Renal pelvis (tissue), 12 donors: ENCODE measurements at places on chromosomes 16 and 17.

GRCh38 chr16:11743308-11744074 lies 834 bp upstream of the TXNDC11 start:
- DNase-seq, result no peak

GRCh38 chr17:33902901-33903449 lies 352.1 kb upstream of the CCL2 start:
- peak; percentile 42 for DNase-seq

- DNase-seq, result peak; percentile 40
Measured at GRCh38 chr16:19375561-19376158, 42.0 kb upstream of the TMC5 start.

GRCh38 chr17:81129289-81129688 lies 36.0 kb upstream of the PVALEF start:
- no peak for DNase-seq

GRCh38 chr17:31535581-31535981 lies 144.1 kb downstream of the RAB11FIP4 start:
- DNase-seq, result no peak

DNA sequence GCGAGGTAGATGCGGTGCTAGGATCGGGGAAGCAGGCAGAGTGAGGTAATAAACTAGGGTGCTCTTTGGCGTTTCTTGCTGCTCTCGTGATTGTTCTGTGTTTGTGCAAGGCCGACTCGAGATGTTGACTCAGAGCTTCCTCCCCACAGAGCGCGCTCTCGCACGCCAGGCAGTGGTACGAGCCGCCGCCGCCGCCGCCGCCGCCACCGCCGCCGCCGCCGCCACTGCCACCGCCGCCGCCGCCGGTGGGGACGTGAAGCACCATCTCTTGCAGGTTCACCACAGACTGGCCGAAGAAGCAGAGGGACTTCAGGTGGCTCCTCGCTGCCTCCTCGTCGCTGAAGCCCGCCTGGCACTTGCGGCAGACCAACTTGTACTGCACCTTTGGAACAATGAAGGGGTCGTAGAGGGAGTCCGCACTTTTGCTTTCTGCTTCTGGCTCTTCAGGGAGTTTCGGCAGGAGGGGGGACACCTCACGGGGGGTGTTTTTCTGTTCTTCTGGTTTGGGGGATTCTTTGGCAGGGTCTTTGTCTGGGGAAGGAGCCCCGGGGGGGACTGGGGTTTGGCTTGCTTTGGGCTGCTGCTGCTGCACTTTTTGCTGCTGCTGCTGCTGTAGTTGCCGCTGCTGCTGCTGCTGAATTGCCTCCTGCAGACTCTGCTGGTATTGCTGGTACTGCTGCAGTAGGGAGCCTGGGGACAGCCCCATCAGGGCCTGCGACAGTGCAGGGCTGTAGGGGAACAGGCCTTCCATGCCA lies 260.2 kb downstream of the ZFHX3 start:
- peak; percentile 60 for DNase-seq

DNA sequence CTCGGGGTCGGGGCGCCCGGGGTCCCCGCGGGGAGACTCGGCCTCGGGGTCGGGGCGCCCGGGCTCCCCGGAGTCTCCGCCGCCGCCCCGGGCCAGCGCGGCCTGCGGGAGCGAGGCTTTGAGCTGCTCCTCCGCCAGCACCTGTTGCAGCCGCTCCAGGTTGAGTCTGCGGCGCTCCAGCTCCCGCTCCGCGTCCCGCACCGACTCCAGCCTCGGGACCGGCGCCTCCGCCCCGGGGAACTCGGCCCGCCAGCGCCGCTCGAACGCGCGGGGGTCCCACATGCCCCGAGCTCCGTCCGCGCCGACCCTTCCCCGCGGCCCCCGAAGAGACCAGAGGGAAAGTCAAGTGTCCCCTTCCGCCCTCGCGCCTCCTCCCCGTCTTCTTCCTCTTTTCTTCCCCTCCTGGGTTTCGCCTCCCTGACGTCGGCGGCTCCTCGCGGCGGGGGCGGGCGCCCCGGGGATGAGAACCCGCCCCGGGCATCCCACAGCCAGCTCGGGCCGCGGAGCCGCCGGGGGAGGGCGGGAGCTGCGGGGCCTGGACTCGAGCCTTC lies 40.8 kb upstream of the BHLHA9 start:
- DNase-seq, result no peak

DNA sequence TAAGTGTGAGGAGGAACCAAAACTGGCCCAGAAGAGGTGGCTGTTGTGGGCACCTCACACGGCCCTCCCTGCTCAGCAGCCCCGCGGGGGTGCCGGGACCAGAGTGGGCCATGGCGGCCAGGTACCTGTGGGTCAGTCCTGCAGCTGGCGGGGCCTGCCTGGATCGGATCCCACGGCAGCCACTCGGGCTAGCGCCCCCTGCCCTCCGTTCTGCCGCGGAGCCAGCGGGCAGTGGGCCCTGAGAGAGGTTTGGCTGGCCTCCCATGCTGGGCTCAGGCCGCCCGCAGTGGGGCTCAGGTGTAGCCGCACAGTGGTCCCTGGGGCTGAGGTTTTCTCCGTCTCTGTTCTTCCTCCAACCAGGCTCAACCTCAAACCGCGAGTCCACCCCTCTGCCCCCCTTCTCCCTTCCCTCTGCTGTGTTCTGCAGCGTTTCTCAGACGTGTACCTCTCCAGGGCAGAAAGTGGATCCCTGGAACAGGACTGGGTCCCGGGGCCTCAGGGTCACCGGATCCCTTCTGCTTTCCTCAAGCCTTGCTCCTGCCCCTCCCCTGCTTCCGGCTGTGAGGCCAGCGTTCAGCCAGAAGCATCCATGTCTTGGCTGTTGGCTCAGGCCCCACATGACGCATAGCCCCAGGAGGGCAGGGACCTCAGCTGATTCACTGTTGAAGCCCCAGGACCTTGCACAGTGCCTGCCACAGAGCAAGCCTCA lies 28.6 kb upstream of the ITGA3 start:
- DNase-seq, result no peak

GRCh38 chr16:75801307-75801706 lies 75.0 kb upstream of the CPHXL start:
- DNase-seq, result no peak

- no peak for DNase-seq
Measured at GRCh38 chr17:13626703-13627102, 25.0 kb upstream of the HS3ST3A1 start.

DNA sequence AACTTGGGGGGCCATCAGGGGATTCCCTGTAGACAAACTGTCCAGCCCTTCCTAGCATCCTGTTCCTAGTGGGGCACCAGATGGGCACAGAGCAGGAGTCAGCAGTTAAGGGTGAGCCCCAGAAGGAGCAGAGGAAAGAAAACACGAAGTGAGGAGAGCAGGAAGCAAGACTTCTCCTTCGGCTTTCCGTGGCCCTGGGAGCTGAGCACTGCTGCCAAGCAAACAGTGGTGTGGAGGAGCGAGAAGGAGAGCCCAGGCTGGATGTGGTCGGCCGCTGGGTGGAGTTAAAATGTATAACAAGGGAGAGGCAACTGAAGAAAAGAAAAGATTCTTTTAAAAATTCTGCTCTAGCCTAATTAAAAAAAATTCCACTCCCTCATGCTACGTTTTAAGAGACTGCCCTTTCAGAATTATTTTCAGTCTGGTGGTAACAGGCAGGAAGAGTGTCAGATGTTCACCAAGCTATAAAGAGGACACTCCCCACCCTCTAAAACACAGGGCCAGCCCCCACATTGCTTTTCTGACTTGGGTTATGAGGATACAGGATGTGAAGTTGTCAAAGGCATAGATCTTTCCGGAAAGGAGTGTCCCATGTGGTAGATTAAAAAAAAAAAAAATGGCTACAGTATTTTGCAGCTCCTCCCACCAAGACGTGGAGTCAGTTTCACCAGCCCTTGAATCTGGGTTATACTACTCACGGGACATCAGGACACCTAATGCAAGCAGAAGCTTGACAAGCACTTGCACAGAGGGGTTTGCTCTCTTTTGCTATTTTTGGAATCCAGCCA lies 74.9 kb upstream of the ZFHX3 start:
- DNase-seq, result peak; percentile 24

DNA sequence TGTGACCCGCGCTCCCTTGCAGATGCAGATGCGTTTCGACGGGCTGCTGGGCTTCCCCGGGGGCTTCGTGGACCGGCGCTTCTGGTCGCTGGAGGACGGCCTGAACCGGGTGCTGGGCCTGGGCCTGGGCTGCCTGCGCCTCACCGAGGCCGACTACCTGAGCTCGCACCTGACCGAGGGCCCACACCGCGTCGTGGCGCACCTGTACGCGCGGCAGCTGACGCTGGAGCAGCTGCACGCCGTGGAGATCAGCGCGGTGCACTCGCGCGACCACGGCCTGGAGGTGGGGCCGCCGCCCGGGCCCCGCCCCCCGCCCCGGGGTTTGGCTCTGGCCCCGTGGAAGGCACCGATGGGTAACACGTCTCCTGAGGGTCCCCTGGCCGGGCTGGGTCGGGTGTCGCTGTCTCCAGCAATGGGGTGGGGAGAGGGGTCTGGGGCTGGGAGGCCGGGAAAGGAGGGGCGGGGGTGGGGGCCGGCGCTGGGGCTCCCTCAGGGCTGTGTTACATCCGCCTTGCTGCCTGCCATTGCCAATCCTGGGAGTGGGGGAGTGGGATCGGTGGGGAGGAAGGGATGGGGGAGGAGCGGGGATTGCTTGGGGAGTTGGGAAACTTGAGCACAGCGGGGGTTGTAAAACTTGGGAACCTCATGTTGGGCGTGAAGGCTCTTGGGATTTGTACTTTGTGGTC lies 737 bp downstream of the NUDT16L1 start:
- peak; percentile 80 for DNase-seq

DNA sequence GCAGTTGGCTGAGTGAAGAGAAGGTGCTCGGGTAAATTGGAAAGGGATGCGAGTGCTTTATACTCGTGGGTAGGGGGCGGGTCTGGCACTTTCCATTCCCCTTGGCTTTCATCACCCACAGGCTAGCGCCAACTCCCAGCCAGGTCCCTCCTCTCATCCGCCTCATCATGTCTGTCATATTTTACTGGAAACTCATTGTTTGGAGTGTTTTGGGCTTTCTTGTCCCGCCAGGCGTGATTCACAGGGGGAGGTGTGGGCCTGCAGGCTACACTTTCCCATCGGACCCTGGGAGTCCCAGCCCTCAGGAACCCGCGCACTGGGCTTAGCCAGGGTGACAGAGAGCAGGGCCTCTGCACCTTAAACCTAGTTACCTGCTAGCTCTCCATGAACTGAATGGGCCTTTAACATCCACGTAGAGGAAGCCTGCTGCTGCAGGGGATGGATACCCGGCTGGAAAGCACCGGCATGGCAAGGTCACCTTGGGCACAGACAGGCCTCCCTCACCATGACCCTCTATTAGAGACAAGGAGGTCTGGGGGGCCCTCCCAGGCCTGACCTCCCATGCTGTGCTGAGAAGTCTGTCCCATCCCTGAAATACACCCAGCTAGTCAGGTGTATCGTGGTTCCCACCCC lies at the start of gene KRT14:
Gene KRT14, minus strand, starts transcription at position 33 of the 633 bp plus-strand sequence. CDS start 61 bp downstream, outside the sequence.
- DNase-seq, result no peak

DNA sequence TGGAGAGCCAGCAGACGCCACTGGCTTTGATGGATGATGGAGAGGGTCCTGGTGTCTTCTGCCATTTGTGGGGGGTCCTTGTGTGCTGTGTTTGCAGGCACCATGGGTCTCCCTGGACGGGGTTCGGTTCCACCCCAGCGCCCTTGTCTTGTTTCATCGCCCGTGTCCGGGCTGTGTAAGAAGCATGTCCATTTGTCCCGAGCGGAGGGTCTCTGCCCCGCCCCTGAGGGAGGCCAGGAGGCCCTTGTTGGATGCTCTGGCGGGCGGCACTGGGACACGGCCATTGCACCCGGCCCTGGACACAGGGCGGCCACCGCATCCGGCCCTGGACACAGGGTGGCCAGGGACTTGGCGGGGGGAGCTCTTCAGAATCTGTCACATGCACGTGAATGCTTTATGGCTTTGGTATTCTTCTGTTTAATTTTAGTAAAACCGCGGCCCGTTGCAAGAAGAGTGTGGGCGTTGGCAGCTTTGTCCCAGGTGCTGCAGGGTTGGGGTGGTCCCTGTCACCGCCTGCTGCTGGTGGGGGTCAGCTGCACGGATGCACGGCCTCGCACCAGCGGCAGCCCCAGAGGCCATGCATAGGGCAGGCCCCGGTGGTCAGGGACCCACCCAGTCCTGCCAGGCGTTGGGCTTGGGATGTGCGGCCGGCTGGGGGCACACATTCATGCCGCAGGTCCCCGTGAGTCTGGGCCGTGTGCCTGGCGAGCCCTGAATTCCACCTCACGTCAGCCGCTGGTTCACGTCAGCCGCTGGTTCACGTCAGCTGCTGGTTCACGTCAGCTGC lies 21.0 kb upstream of the ZNF750 start:
- DNase-seq, result no peak

DNA sequence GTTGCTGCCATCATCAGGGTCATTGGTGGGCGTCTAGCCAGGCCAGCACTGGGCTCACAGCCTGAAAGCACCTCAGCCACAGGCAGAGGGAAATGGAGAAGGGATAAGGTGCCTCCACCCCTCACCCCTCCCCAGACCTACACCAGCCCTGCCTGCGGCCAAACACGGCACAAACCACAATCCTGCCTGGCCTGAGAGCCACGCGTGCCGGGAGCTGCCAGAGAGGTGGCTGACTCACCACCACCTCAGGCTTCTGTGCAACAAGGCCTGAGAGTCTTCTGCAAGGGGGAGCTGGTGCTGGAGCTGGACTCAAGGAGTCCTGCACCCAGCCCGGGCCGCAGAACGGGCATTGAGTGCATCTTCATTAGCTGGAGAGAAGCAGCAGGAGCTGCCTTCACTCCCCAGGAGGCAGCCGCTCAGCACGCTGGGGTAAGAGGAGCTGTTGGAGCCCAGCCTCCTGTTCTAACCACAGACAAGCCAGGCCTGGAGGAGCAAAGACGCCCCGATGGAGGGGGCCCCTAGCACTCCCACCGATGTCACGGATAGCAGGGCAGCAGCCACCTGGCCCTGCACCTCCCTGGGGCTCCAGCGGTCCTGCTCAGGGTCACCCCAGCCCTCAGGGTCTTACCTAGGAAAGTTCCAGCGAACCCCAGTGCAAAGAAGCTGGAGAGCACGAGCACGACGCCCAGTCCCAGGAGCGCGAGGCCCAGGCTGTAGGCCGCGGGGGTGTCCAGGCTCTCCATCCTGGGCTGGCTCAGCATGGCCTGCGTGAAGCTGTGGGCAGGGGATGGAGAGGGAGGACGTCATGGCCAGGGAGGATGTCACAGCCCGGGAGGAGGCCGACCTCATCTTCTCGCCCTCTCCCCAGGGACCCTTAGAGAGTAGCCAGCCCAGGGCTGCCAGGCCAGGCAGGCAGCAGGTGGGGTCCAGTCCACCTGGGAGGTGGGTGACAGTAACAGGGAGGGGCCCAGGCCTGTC lies 16.0 kb upstream of the RASD1 start:
- no peak for DNase-seq

DNA sequence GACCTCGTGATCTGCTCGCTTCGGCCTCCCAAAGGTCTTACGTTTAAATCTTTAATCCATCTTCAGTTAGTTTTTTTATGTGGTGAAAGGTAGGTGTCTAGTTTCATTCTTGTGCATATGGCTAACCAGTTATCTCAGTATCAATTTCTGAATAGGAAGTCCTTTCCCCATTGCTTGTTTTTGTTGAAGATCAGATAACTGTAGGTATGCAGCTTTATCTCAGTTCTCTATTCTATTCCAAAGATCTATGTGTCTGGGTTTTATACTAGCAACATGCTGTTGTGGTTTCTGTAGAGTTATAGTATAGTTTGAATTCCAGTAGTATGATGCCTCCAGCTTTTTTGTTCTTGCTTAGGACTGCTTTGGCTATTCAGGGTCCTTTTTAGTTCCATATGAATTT lies 65.2 kb downstream of the TNFRSF13B start:
- DNase-seq, result no peak
